ENCODE measurements at places on chromosomes 1 and 21. TPM values are rescaled to one million over a fixed set of nuclear protein-coding genes. Genes with fewer than 3 reads are reported as not detected.

DNA sequence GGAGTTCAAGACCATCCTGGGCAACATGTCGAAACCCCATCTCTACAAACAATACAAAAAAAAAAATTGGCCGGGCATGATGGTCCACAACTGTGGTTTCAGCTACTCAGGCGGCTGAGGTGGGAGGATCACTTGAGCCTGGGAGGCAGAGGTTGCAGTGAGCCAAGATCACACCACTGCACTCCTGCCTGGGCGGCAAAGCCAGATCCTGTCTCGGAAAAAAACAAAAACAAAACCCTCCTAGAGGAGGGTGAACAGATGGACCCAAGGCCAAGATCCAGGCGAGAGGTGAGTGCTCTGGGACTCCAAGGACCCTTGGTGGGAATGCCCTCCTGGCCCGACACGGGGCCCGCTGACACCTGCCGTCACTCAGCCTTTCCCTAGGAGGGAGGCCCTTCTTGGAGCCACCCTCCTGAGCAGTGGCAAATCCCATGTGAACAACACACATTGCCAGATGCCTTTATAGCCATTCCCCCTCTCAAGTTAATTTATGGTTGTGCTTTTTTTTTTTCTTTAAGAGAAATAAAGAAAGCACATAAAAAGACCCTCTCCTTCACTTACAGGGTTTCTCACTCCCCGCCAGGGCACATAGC lies 380 bp downstream of the TFF2 start:
- H3K36me3 ChIP-seq: no peaks in the 10 kb centered on the region
- no peak overlapping the region for H3K27ac ChIP-seq
- no peak overlapping the region for H3K4me3 ChIP-seq

GRCh38 chr1:224732377-224733026 lies 116.4 kb downstream of the CNIH3 start:
- H3K4me3 ChIP-seq: no peak overlapping the region
- DNase-seq: peak; percentile 58
- H3K36me3 ChIP-seq: no peaks in the 10 kb centered on the region
- no peaks in the 10 kb centered on the region for H3K27me3 ChIP-seq

- no peak for DNase-seq
- no peaks in the 10 kb centered on the region for H3K36me3 ChIP-seq
- no peak overlapping the region for H3K27ac ChIP-seq
- H3K4me1 ChIP-seq: no peaks in the 10 kb centered on the region
These were observed 5.8 kb downstream of the KIAA1614 start for GRCh38 chr1:180918519-180918918.

DNA sequence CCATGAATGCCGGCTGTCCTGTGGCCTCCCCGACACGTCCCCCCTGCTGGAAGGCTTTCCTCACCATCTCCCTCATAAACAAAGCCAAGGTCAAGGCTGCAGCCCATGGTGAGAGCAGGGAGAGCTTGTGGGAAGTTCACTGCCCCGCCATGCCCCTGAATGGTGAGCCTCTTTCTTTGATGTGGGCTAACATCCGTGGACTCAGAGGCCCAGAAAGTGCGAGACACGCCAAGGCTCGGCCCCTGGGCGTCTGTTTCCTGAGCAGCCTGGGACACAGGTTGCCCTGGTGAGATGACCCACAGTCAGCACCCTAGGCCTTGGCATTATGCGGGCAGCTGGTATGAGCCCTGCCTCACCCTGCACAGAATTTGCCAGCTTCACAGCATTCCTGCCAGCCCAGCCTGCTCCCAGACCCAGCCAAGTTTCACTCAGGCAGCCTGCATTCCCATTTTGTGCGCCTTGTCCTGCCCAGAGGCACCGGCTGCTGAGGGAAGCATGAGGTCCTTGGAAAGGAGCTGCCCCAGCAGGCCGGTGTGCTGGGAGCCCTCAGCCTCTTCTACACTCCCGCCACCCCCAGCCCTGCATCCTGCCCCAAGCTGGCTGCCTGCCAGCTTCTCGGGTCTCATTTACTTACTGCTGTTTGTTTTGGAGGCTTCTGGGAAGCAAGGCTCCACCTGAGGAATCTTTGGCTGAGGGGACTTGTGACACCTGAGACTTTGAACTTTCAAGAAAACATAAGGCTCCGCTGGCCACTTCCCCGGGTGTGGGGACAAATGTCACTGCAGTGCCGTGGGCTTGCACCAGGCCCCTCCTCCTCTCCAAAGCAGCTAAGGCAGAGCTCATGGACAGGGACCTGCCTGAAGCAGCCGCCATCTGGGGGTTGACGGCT lies 31.9 kb downstream of the NEK2 start:
- H3K27me3 ChIP-seq: no peaks in the 10 kb centered on the region
- peak overlapping the region; percentile 10 for H3K4me3 ChIP-seq
- peak; percentile 57 for DNase-seq
- no peaks in the 10 kb centered on the region for H3K36me3 ChIP-seq
- peaks cover 16% of the 10 kb centered on the region for H3K4me1 ChIP-seq
- peak overlapping the region; percentile 72 for H3K27ac ChIP-seq

The LDLRAP1 gene
- total RNA-seq: 17.8 TPM

- no peak overlapping the region for H3K27ac ChIP-seq
- H3K36me3 ChIP-seq: no peaks in the 10 kb centered on the region
- no peak for DNase-seq
- no peaks in the 10 kb centered on the region for H3K27me3 ChIP-seq
- H3K4me1 ChIP-seq: no peaks in the 10 kb centered on the region
- H3K4me3 ChIP-seq: no peak overlapping the region
These were observed 61.7 kb upstream of the TNFSF4 start for GRCh38 chr1:173268786-173269277.

The GJC2 gene
- total RNA-seq: 0.79 TPM

GRCh38 chr1:168098534-168099320 lies 38.0 kb downstream of the GPR161 start:
- H3K4me3 ChIP-seq: no peak overlapping the region
- no peaks in the 10 kb centered on the region for H3K4me1 ChIP-seq
- H3K27me3 ChIP-seq: no peaks in the 10 kb centered on the region

- no peaks in the 10 kb centered on the region for H3K4me1 ChIP-seq
- no peak for DNase-seq
- H3K27me3 ChIP-seq: no peaks in the 10 kb centered on the region
- H3K36me3 ChIP-seq: no peaks in the 10 kb centered on the region
- H3K4me3 ChIP-seq: no peak overlapping the region
These were observed 68.8 kb upstream of the COL6A1 start for GRCh38 chr21:45912611-45913417.

The NBPF4 gene
- 0.09 TPM for total RNA-seq

DNA sequence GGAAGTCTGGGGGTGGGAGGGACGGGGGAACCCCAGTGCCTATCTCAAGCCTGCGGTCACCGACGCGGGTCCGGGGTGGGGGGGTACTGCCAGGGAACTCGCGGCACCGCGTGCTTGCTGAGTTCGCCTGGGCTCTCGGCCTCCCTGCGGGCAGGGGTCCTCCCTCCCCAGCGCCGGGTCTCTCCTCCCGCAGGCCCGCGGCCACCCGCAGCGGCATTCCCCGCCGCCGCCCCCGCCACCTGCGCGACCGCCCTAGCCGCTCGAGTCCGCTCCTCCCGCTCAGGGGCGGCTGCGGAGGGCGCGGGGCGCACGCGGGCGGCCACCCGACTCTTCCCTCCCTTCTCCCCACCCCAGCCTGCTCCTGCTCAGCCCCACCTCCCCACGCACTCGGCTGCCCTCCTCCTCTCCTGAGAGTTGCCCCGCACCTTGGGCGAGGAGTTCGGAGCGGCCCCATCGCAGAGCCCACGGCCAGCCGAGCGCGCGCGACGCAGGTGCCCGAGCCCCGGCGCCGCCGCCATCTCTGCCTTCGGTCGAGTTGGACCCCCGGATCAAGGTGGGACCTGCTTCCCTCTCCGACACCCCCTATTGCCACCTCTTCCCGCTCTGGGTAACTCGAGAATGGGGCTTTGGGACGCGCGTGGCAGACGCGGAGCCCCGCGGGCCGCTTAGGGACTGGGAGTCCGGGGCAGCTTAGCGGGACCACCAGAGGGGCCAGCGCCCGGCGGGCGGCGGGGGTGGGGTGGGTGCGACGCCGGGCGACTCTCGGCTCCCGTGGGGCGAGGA lies 105.0 kb downstream of the LEPR start:
- peak overlapping the region; percentile 37 for H3K27ac ChIP-seq
- H3K27me3 ChIP-seq: no peaks in the 10 kb centered on the region
- peak overlapping the region; percentile 32 for H3K4me3 ChIP-seq
- peak; percentile 56 for DNase-seq

The CACNA1E gene
- total RNA-seq: under 0.01 TPM

- no peaks in the 10 kb centered on the region for H3K4me1 ChIP-seq
- no peaks in the 10 kb centered on the region for H3K27me3 ChIP-seq
- H3K4me3 ChIP-seq: no peak overlapping the region
These were observed 44.6 kb downstream of the MAN1C1 start for GRCh38 chr1:25661043-25661815.

GRCh38 chr1:9233241-9233941 lies 1.2 kb upstream of the H6PD start:
- H3K27me3 ChIP-seq: no peaks in the 10 kb centered on the region
- H3K4me1 ChIP-seq: peaks cover 40% of the 10 kb centered on the region
- DNase-seq: no peak
- peak overlapping the region; percentile 96 for H3K27ac ChIP-seq
- H3K36me3 ChIP-seq: no peaks in the 10 kb centered on the region

- H3K27ac ChIP-seq: no peak overlapping the region
- H3K27me3 ChIP-seq: no peaks in the 10 kb centered on the region
- peaks cover 5% of the 10 kb centered on the region for H3K36me3 ChIP-seq
These were observed 16.9 kb downstream of the GPR157 start for GRCh38 chr1:9111957-9112356.

GRCh38 chr1:108560874-108561459 lies 1.1 kb downstream of the EEIG2 start:
- H3K27ac ChIP-seq: peak overlapping the region; percentile 74
- H3K4me1 ChIP-seq: no peaks in the 10 kb centered on the region
- H3K36me3 ChIP-seq: no peaks in the 10 kb centered on the region
- DNase-seq: peak; percentile 61

DNA sequence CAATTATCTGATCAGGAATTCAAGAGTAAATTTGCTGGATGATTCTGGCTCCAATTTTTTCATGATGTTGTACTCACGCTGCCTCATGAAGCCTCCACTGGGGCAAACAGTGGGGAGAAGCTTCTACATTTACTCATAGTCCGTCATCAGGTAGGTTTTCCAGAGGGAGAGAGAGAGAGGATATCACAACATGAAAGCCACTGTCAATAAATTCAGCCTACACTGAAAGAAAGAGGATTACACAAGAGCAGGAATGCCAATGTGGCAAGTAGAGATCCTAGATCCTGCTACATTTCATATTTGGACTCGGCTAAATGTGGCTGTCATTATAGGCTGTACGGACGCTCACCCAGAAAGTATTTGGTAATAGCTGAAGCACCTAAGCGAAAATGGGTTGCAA lies 819.9 kb downstream of the BRINP3 start:
- no peak overlapping the region for H3K4me3 ChIP-seq
- no peaks in the 10 kb centered on the region for H3K4me1 ChIP-seq
- DNase-seq: no peak
- no peaks in the 10 kb centered on the region for H3K27me3 ChIP-seq

DNA sequence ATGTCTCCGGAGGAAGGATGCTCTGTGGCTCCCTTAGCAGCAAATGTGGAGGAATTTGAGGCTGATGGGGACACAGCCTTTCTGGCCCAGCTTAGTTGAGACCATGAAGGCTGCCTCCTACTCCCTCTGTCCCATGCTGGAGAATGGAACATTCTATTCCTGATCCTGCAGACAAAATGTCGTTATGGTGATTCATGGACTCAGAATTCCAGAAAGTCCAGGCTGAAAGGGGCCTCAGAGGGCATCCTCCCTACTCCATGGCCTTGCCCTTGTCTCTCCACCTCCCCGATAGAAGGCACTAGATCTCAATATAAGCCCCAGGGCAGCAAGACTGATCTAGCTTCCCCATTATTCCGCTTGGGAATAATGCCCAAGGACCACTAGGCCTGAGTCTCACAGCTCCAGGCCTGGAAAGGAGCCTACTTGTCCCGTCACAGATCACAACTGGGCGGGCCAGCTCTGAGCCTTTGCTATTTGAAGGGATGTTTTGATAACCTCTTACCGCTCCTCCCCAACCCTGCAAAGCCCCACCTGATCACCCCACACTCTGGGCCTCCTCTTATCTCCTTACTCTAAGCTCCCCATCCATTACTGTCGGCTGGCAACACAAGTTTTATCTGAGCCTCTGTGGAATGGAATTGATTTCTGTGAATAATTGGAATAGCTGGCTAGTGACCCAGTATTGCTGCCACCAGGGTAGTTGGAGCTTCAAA lies 52.8 kb upstream of the TRABD2B start:
- no peaks in the 10 kb centered on the region for H3K36me3 ChIP-seq
- no peaks in the 10 kb centered on the region for H3K4me1 ChIP-seq
- H3K27me3 ChIP-seq: no peaks in the 10 kb centered on the region
- H3K4me3 ChIP-seq: no peak overlapping the region

The RRAGC gene
- total RNA-seq: 6.6 TPM

DNA sequence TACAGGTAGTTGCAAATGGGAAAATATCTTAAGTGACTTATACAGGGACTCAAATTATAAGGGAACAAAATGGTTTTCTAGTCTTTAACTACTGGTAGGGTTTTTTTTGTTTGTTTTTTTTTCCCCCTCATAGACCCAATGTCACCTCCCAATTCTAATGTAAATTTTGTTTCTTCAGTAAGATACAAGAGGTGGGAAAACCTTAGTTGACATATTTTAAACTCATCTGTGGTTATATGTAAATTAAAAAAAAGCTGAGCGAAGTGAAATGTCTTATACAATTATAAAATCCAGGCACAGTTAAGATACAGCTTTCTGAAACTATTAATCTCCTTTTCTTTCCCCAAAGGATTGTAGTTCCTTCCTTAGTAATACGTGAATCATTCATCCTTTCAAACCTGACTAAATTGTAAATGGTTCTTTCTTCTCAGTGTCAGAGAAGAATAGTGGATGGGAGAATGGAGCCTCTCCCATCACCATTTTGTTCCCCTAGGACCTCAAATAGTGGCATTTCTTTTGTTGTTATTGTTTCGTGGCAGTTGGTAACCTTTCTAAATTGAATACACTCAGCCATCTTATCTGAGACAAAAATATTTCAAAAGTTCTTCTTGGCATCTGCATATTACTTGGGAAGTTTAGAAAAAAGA lies 11.2 kb downstream of the TSEN15 start:
- H3K4me3 ChIP-seq: no peak overlapping the region
- no peak overlapping the region for H3K27ac ChIP-seq
- H3K27me3 ChIP-seq: no peaks in the 10 kb centered on the region
- DNase-seq: no peak
- no peaks in the 10 kb centered on the region for H3K4me1 ChIP-seq

The TAF1A gene
- 4.2 TPM for total RNA-seq

The SFN gene
- total RNA-seq: not detected

DNA sequence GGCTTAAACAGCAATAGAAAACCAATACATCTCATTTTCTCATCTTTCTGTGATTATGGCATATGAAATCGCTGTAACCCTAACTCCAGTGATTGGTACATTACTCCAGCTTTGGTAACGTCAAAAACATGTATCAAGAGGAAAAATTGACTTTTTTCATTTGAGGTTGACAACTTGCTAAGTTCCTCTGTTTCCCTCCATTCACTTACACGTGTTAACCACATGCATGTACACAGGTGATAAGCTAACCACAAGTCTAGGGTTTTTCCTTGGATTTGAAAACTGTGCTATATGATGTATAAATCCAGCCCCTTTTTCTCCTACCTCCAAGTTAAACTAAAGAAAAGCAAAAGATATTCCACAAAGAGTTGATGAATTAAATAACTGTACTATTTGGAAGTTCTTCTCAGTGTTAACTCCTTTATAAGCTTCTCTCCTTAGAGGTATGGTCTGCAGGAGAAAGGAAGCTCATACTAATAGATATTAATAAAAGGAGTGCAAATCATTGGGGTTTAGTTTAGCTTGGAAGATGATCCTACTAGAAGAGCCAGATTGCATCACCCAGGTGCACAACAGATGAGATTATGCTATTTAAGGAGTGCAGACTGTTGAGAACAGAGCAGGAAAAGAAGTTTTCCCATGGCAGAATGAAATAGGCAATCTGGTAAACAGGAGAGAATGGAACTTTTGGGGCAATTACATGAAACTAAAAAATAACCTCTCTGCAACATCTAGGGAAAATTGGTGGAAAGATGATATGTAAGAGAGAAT lies 277.9 kb downstream of the GRIK1 start:
- DNase-seq: no peak
- no peaks in the 10 kb centered on the region for H3K36me3 ChIP-seq
- no peaks in the 10 kb centered on the region for H3K4me1 ChIP-seq
- no peaks in the 10 kb centered on the region for H3K27me3 ChIP-seq
